Fibroblast of lung (primary cell): ENCODE measurements at places on chromosomes 16 and 17. TPM values are rescaled to one million over a fixed set of nuclear protein-coding genes. Genes with fewer than 3 reads are reported as not detected.

SPATA32 gene
- total RNA-seq: not detected in 2 replicates

RAC3 gene
- 5.6 and 6.6 TPM in 2 replicates for total RNA-seq

HOXB4 gene
- total RNA-seq: 6.2 and 8.9 TPM in 2 replicates

HEATR9 gene
- not detected in 2 replicates for total RNA-seq

GAST gene
- total RNA-seq: not detected in 2 replicates

GRCh38 chr17:16297367-16298139, 55.7 kb downstream of the CENPV start:
- no peaks in the 10 kb centered on the region for H3K27me3 ChIP-seq
- no peak for DNase-seq
- H3K36me3 ChIP-seq: no peaks in the 10 kb centered on the region
- H3K4me1 ChIP-seq: peaks cover 5% of the 10 kb centered on the region

DNA sequence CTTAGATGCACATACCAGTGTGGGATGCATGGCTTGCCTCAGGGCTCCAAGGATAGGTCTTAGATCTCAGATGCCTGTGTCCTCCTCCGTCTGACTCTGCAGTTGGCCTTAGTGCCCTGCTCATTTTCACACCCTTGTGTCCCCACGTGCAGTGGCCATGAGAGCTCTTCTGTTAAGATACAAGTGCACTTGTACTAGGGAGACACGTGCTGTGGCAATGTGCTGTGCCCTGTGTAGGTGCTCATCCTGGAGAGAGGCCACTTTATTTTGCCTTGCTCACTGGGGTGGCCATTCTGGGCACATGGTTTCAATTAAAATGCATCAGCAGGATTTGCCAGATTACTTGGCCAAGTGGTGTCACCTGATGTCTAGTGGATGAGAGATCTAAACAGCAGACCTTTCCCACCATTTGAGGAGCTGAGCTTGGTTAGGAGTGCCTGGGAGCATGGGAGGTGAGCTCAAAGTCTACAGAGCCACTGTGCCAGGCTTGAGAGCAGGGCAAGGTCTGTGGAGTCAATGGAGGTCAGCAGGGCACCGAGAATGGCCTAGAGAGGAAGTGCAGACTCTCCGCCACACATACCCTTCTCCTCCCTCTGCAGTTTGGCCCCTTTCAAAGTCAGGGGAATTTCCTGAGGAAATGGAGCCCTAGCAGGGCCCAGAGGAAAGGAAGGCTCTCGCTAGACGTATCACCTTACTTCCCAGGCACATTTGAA, 25.2 kb upstream of the SMPD3 start:
- H3K36me3 ChIP-seq: no peaks in the 10 kb centered on the region
- H3K4me1 ChIP-seq: no peaks in the 10 kb centered on the region
- no peak overlapping the region for H3K27ac ChIP-seq

DNA sequence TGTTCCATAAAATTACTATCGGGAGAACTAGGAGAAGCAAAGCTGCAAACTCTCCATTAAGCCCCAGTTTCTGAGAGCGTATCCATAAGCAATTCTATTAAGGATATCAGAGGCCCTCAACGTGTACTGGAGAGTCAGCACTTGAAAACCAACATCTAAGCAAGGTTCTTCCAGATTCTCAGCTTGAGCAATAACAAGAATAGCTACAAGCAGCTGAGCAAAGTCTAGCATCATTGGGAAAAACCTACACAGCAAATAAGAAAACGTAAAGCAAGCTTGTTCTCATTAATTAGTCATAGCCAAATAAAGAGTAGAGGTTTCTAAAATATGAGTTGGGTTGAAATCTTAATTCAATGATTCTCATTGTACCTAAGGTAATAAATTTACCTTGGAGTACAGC, 26.9 kb upstream of the COX10 start:
- peaks cover 4% of the 10 kb centered on the region for H3K4me1 ChIP-seq
- H3K36me3 ChIP-seq: no peaks in the 10 kb centered on the region
- no peak for DNase-seq
- no peak overlapping the region for H3K27ac ChIP-seq
- H3K27me3 ChIP-seq: no peaks in the 10 kb centered on the region

DNA sequence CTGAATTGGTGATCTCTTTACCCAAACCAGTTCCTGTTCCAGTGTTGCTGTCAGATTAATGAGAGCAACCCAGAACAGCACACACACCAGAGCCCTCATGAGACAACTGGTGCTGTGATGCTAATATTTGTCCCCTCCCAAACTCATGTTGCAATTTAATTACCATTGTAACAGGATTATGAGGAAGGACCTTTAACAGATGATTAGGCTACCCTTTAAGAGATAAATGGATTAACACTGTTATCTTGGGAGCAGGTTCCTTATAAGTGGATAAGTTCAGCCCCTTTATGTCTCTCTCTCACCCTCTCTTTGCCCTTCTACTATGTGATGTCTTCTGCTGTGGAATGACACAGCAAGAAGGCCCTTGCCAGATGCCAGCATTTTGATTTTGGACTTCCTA, 1.1 kb upstream of the CCDC182 start:
- peaks cover 10% of the 10 kb centered on the region for H3K27me3 ChIP-seq
- no peak for DNase-seq
- no peaks in the 10 kb centered on the region for H3K36me3 ChIP-seq
- no peak overlapping the region for H3K4me3 ChIP-seq
- H3K27ac ChIP-seq: no peak overlapping the region
